ENCODE measurements at places on chromosomes 6 and 20. TPM values are rescaled to one million over a fixed set of nuclear protein-coding genes. Genes with fewer than 3 reads are reported as not detected.

DNA sequence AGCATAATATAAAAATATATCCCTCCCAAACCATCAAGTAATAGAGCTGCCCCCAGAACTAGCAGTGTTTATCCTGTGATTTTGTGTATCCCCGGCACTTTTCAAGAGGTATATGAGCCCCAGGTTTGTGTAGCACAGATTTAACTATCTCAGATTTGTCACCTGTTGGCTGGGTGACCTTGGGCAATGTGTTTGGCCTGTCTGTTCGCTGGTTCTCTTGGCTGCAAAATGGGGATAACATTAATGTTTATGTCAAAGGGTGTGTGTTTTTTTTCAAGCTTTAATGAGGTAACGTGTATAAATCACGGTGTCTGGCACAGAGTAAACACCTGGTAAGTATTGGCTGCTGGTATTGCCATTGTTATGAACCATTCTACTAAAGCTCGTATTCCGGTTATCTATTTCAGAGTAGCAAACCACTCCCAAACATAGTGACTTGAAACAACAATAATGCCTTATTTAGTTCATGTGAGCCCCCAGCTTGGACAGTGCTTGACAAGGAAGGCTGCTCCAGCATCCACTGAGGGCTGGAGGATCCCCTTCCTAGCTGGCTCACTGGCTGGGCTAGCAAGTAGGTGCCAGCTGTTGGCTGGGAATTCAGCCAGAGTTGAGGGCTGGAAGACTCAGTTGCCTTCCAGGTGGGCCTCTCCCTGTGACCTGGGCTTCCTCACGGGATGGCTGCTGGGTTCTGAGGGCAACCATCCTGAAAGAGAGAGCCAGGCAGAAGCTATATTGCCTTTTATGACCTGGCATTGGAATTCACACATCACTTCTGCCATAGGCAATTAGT is 36.2 kb downstream of the PDRG1 start:
- H3K36me3 ChIP-seq: no peaks in the 10 kb centered on the region
- H3K4me3 ChIP-seq: no peak overlapping the region
- peaks cover 7% of the 10 kb centered on the region for H3K4me1 ChIP-seq
- H3K27ac ChIP-seq: no peak overlapping the region
- no peak for DNase-seq
- no peaks in the 10 kb centered on the region for H3K27me3 ChIP-seq

- no peak overlapping the region for H3K27ac ChIP-seq
- H3K36me3 ChIP-seq: no peaks in the 10 kb centered on the region
- H3K4me3 ChIP-seq: no peak overlapping the region
- no peak for DNase-seq
- no peaks in the 10 kb centered on the region for H3K27me3 ChIP-seq
- H3K4me1 ChIP-seq: no peaks in the 10 kb centered on the region
Observed at GRCh38 chr20:1786486-1786885, 108.7 kb upstream of the SIRPA start.

DNA sequence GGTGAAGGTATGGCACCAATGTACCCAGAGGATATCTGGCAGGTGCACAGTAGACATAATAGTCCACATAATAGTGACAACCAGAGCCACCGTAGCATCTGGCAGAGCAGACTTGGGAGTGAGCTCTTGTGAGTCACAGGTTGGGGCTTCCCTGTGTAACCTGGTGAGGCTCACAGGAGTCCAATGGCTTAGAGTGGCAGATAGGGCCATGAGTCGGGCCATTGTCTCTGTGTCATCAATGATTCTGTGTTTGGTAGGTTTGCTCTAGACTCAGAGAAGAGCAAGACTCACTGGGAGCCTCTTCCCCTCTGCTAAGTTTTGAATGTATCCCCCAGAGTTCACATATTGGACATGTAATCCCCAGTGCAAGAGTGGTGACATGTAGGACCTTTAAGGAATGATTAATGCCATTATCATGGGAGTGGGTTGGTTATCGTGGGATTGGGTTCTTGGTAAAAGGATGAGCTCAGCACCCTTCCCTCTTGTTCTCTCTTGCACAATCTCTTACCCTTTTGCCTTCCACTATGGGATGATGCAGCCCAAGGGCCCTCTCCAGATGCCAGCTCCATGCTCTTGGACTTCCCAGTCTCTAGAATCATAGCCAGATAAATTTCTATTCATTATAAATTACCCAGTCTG is 22.6 kb upstream of the SIRPA start:
- H3K36me3 ChIP-seq: no peaks in the 10 kb centered on the region
- DNase-seq: no peak
- no peaks in the 10 kb centered on the region for H3K4me1 ChIP-seq
- no peak overlapping the region for H3K4me3 ChIP-seq

DNA sequence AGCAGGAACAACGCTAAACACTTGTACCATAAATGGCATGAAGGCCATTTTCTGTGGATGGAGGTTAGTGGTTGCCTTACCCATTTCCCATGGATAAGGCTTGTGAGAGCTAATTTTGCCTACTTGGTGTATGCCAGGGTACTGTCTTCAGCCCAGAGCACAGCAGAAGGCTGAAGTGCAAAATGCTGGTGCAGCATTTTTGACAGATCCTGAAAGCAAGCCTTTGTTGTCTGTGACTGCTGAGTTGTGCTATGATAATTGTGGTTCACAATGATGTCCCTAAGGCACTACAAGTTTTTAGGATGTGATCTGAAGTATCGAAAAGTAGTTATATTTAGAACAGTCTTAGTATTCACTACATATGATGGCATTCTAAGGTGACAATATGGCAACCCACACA is 14.7 kb upstream of the HMGN3 start:
- no peaks in the 10 kb centered on the region for H3K4me1 ChIP-seq
- H3K27ac ChIP-seq: no peak overlapping the region
- H3K36me3 ChIP-seq: no peaks in the 10 kb centered on the region
- H3K27me3 ChIP-seq: no peaks in the 10 kb centered on the region
- no peak overlapping the region for H3K4me3 ChIP-seq

GRCh38 chr20:61778495-61778863 is 287.2 kb downstream of the TAF4 start:
- H3K27me3 ChIP-seq: no peaks in the 10 kb centered on the region
- H3K27ac ChIP-seq: no peak overlapping the region
- no peak overlapping the region for H3K4me3 ChIP-seq
- no peaks in the 10 kb centered on the region for H3K4me1 ChIP-seq
- no peak for DNase-seq

The VWA7 gene
- total RNA-seq: 3.1 TPM

The TEAD3 gene
- total RNA-seq: 17.8 TPM

- no peak for DNase-seq
- no peaks in the 10 kb centered on the region for H3K27me3 ChIP-seq
- no peaks in the 10 kb centered on the region for H3K36me3 ChIP-seq
- no peak overlapping the region for H3K27ac ChIP-seq
- H3K4me1 ChIP-seq: no peaks in the 10 kb centered on the region
Observed at GRCh38 chr20:59735486-59735885, 131.1 kb downstream of the PHACTR3 start.

DNA sequence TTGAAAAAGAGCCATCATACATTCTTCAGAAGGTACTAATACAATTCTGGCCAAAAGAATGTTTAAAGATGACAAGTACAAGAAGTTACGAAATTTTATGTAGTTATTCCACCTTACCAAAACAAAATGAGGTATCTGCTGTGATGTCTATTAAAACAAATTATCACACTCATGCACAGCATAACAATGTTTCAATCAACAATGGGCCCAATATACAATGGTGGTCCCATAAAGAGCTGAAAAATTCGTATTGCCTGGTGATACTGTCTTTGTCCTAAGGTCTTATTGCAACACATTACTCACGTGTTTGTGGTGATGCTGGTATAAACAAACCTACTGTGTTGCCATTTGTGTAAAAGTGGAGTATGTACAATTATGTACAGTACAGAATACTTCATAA is 3.6 kb upstream of the NUP153 start:
- H3K27me3 ChIP-seq: no peaks in the 10 kb centered on the region
- H3K4me3 ChIP-seq: no peak overlapping the region
- H3K4me1 ChIP-seq: no peaks in the 10 kb centered on the region
- DNase-seq: no peak

- H3K27ac ChIP-seq: no peak overlapping the region
- no peaks in the 10 kb centered on the region for H3K4me1 ChIP-seq
- no peak for DNase-seq
- no peak overlapping the region for H3K4me3 ChIP-seq
- H3K27me3 ChIP-seq: no peaks in the 10 kb centered on the region
Observed at GRCh38 chr6:105474234-105474633, 71.4 kb upstream of the PREP start.

The PRPH2 gene
- total RNA-seq: 6.0 TPM

DNA sequence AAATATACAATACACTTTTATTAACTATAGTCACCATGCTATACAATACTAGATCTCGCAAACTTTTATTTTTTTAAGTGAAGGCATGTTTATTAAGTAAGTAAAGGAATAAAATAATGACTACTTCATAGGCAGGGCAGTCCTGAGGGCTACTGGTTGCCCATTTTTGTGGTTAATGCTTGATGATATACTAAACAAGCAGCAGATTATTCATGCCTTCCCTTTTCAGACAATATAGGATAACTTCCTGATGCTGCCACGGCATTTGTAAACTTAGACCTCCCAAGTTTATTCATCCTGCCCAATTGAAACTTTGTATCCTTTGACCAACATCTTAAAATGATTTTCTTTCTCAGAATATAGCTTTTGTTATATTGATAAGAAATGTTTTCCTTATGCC is 24.7 kb upstream of the HIVEP1 start:
- no peak overlapping the region for H3K4me3 ChIP-seq
- no peak for DNase-seq
- H3K27me3 ChIP-seq: no peaks in the 10 kb centered on the region
- H3K36me3 ChIP-seq: no peaks in the 10 kb centered on the region

The MRAP2 gene
- total RNA-seq: 3.2 TPM

DNA sequence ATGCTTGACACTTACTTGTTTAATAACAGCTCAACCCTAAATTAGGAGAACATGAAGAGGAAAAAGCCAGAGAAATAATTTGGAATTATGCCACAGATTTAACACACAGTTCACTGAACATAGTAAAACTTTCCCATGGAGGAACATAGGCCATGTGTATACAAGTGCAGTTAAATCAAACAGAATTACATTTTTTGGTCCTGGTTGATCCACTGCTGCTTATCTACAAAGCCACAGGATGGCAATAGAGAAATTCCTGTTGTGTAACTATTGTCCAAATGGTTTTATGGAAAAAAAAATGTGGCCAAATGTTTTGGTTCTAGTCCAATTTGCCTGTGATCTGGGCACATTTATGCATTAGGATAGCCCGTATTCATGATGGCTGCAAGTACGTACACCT is 136.8 kb downstream of the ALDH8A1 start:
- H3K4me3 ChIP-seq: no peak overlapping the region
- H3K4me1 ChIP-seq: no peaks in the 10 kb centered on the region
- no peaks in the 10 kb centered on the region for H3K27me3 ChIP-seq
- no peak overlapping the region for H3K27ac ChIP-seq

DNA sequence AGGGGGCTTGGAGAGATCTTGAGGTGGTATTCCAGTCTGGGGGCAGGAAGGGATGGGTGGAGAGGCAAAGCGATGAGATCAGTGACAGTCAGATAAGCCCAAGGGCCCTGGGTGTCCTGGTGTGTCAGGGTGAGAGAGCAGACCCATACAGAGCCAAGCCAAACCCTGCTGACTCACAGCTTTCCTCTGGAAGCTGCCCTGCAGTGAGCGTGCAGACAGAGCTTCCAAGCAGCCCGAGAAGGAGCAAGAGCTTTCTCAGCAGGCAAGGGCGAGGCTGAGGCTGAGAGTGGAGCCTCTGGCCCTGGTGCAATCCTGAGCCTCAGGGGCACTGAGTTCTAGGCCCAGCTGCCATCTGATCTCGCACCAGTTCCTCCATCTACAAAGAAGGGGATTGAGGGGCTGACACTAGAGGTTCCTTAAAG is 91.1 kb upstream of the HIVEP1 start:
- no peaks in the 10 kb centered on the region for H3K4me1 ChIP-seq
- no peaks in the 10 kb centered on the region for H3K36me3 ChIP-seq
- DNase-seq: no peak
- H3K4me3 ChIP-seq: no peak overlapping the region

The MYCT1 gene
- total RNA-seq: 2.3 TPM

The CLVS2 gene
- 0.16 TPM for total RNA-seq

DNA sequence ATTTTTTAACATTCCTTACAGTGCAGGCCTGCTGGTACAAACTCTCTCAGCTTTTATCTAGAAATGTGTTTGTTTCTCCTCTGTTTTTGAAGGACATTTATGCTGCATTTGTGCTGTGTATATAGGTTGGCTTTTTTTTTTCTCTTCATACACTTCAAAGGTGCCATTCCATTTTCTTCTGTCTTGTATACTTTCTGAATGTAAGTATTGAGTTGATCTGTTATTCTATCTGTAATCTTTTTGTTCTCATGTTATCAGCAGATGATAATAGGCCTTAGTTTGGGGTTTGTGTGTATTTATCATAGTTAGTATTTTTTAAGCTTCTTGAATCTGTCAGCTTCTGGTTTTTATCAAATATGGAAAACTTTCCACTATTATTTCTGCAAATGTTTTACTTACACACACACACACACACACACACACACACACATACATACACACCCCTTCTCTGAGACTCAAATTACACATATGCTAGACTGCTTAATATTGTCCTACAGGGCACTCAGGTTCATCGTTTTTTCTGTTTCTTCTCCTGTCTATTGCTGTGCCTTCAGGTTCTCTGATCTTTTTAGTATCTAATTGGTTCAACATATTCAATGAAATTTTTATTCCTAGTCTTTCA is 74.6 kb downstream of the RPP40 start:
- H3K27me3 ChIP-seq: no peaks in the 10 kb centered on the region
- DNase-seq: no peak
- H3K4me3 ChIP-seq: no peak overlapping the region
- H3K36me3 ChIP-seq: no peaks in the 10 kb centered on the region

The RNF144B gene
- 6.1 TPM for total RNA-seq

The ECT2L gene
- total RNA-seq: 0.19 TPM

The SGK2 gene
- 6.2 TPM for total RNA-seq

The TRIM31 gene
- total RNA-seq: 4.0 TPM

DNA sequence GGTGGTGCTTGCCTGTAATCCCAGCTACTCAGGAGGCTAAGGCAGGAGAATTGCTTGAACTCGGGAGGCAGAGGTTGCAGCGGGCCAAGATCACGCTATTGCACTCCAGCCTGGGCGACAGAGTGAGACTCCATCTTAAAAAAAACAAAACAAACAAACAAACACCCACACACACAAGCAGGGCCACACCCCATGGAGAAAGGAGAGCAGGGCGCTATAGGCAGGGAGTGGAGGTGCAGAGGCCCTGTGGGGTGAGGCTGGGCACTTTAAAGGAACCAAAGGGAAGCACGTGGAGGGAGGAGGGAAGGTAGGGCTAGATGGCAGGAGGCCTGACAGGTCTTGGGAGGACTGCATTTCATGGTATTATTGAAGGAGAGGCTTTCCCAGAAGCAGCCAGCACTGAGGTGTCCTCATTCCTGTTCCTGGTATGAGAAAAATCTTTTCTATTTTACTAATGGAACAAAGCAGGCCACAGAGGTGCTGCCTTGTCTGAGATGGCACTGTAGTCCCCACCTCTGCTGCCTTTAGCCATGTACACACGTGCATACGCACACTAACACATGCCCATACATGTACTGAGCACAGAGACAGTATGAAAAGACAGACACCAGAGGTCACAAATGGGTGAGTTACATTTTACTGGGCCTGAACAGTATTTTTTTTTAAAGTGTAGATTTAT is 44.0 kb downstream of the BCAS4 start:
- DNase-seq: no peak
- H3K36me3 ChIP-seq: no peaks in the 10 kb centered on the region
- no peaks in the 10 kb centered on the region for H3K27me3 ChIP-seq
- H3K4me1 ChIP-seq: no peaks in the 10 kb centered on the region

The ABHD16B gene
- total RNA-seq: 13.8 TPM

GRCh38 chr6:118589649-118590365 is 41.7 kb downstream of the PLN start:
- DNase-seq: no peak
- no peak overlapping the region for H3K4me3 ChIP-seq
- no peaks in the 10 kb centered on the region for H3K36me3 ChIP-seq
- H3K27ac ChIP-seq: no peak overlapping the region
- no peaks in the 10 kb centered on the region for H3K4me1 ChIP-seq

Data from testis (tissue), 5 donors.